ENCODE measurements at places on chromosomes 12 and 14. TPM values are rescaled to one million over a fixed set of nuclear protein-coding genes. Genes with fewer than 3 reads are reported as not detected.

Gene PLEKHG7
- total RNA-seq = not detected

Gene PPP4R4
- 0.66 TPM for total RNA-seq

DNA sequence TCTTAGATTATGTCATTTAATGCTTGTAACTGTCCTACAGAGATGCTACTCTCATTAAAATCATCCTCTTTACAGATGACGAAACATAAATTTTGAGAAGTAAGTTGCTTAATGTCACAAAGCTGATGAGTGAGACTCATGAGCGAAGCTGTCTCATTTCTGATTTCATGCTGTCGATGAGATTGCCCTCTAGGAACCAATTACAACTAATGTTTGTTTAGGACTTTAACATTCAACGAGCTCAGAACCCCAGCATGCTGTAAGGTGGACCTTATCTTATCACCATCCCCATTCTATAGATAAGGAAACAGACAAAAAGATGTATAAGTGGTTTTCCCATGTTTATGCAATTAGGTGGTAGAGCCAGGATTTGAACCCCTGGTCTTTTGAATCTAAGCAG, 23.1 kb downstream of the BHLHE41 start:
- no peaks in the 10 kb centered on the region for H3K27me3 ChIP-seq
- H3K36me3 ChIP-seq = peaks cover 5% of the 10 kb centered on the region
- no peak overlapping the region for H3K4me3 ChIP-seq
- H3K27ac ChIP-seq = no peak overlapping the region
- peaks cover 7% of the 10 kb centered on the region for H3K4me1 ChIP-seq
- DNase-seq = no peak

Gene KRT3
- not detected for total RNA-seq

Gene INSM2
- total RNA-seq = 0.10 TPM

GRCh38 chr12:30420561-30420960, 275.1 kb downstream of the IPO8 start:
- no peaks in the 10 kb centered on the region for H3K27me3 ChIP-seq
- H3K4me1 ChIP-seq = peaks cover 27% of the 10 kb centered on the region
- H3K4me3 ChIP-seq = no peak overlapping the region
- DNase-seq = peak; percentile 42
- H3K36me3 ChIP-seq = no peaks in the 10 kb centered on the region

- no peak overlapping the region for H3K4me3 ChIP-seq
- H3K27me3 ChIP-seq = peaks cover 49% of the 10 kb centered on the region
- no peak for DNase-seq
- H3K36me3 ChIP-seq = no peaks in the 10 kb centered on the region
Measured at GRCh38 chr14:101289230-101289690, 272.0 kb upstream of the DIO3 start.

Gene SAMD15
- total RNA-seq = 0.86 TPM

Gene KRT1
- not detected for total RNA-seq

DNA sequence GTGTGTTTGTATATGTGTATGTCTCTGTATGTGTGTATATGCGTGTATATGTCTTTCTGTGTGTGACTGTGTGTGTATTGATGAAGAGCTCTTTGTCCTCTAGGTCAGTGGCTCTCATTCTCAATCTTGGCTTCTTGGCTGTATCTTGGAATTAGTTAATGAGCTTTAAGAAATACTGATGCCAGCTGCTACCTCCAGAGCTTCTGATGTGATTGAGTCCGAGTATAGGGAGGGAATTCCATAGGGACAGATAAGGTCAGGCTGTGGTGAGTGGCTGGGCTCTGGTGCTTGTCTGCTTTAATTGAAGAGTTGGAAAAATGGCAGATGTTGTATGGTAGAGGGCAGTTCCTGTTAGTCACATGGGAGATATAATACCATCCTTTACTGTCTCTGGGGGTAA, 140.1 kb downstream of the C12orf75 start:
- H3K36me3 ChIP-seq = no peaks in the 10 kb centered on the region
- no peak overlapping the region for H3K4me3 ChIP-seq
- no peaks in the 10 kb centered on the region for H3K27me3 ChIP-seq
- DNase-seq = no peak
- peaks cover 8% of the 10 kb centered on the region for H3K4me1 ChIP-seq

All from MCF 10A (cell line).